ENCODE measurements at places on chromosomes 2 and 18. TPM values are rescaled to one million over a fixed set of nuclear protein-coding genes. Genes with fewer than 3 reads are reported as not detected.

The UXS1 gene
- total RNA-seq: 90.0 TPM

The ACTR2 gene
- 367 TPM for total RNA-seq

The KYNU gene
- not detected for total RNA-seq

The UGT1A4 gene
- total RNA-seq: not detected

The SYT4 gene
- total RNA-seq: not detected

The SH2D6 gene
- 0.52 TPM for total RNA-seq

The ATIC gene
- total RNA-seq: 166 TPM

The NMS gene
- not detected for total RNA-seq

The FAM110C gene
- total RNA-seq: 2.1 TPM

The RAX gene
- not detected for total RNA-seq

The SNTG2 gene
- total RNA-seq: 1.6 TPM

The IL36RN gene
- not detected for total RNA-seq

The GAD1 gene
- total RNA-seq: 0.68 TPM
